ENCODE measurements at places on chromosomes 3 and 15. TPM values are rescaled to one million over a fixed set of nuclear protein-coding genes. Genes with fewer than 3 reads are reported as not detected.
A peak's percentile ranks its signal among the peaks of the same experiment; 100 is the strongest.

DNA sequence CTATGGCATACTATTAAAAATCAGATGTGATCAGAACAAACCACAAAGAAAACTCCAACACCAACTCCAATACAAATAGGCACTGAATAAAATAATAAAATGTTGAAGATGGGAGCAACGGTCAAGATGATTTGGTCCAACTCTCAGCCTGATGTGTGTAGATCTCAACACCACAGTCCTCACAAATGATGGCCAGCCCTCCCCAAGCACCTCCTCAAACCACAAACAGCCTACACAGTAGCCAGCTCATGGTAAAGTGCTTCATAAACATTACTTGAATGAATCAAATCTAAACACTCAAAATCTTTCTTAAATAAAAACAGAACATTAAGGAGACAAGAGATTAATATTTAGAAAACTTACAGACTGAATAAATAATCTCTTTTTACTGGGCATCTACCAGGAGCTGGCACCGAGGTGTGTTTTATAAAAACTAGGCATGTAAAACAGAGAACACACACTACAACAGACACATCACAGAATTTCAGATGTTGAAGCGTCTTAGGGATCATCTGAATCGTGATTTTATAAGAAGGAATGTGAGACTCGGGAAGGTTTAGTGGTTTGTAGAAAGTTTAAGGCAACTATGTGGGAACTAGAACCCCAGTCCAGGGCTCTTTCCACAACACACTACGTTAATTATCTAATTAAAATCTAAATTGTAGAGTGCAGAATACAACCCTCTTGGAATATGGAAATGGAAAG, 102.4 kb downstream of the MYLK start:
- H3K27ac ChIP-seq: peak overlapping the region; percentile 40
- DNase-seq: peak; percentile 87
- peaks cover 35% of the 10 kb centered on the region for H3K36me3 ChIP-seq
- peaks cover 42% of the 10 kb centered on the region for H3K4me1 ChIP-seq

GRCh38 chr3:66370179-66370578, 130.6 kb downstream of the LRIG1 start:
- H3K4me3 ChIP-seq: no peak overlapping the region
- no peaks in the 10 kb centered on the region for H3K27me3 ChIP-seq
- peaks cover 4% of the 10 kb centered on the region for H3K4me1 ChIP-seq
- no peak for DNase-seq
- no peak overlapping the region for H3K27ac ChIP-seq
- H3K36me3 ChIP-seq: peaks cover 9% of the 10 kb centered on the region

- no peak overlapping the region for H3K4me3 ChIP-seq
- H3K27me3 ChIP-seq: no peaks in the 10 kb centered on the region
- H3K27ac ChIP-seq: no peak overlapping the region
- H3K36me3 ChIP-seq: no peaks in the 10 kb centered on the region
Observed at GRCh38 chr15:31358163-31358562, 31.5 kb downstream of the KLF13 start.

PPM1M gene
- total RNA-seq: 12.2 TPM

ADAMTSL3 gene
- under 0.01 TPM for total RNA-seq

LRCH3 gene
- 28.5 TPM for total RNA-seq

DNA sequence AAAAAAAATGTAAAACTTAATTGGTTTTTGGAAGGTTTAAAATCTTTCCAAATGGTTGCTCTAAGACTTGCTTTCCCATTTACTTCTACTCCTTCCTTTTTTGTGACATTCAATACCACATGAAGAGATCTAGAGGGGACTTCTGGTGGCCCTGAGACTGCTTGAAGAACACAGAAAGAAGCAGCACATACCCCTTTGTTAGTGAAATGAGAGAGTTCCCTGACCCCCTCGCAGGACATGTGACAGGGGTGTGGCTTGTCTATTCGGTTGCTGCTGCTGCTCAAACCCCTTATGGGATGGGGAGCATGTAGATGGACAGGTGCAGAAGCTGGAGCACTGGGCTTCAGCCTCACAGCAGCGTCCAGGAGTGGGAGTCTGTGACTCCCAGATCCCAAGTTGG, 71.0 kb downstream of the ZMAT3 start:
- H3K4me3 ChIP-seq: no peak overlapping the region
- no peak for DNase-seq
- no peak overlapping the region for H3K27ac ChIP-seq
- H3K4me1 ChIP-seq: no peaks in the 10 kb centered on the region
- H3K27me3 ChIP-seq: no peaks in the 10 kb centered on the region
- H3K36me3 ChIP-seq: no peaks in the 10 kb centered on the region

IL1RAP gene
- 9.4 TPM for total RNA-seq

FBXO40 gene
- total RNA-seq: not detected

SLC22A13 gene
- total RNA-seq: under 0.01 TPM

ARL14 gene
- total RNA-seq: 0.18 TPM

ITIH1 gene
- not detected for total RNA-seq

GRCh38 chr3:42340466-42340865, 69.9 kb downstream of the LYZL4 start:
- H3K4me3 ChIP-seq: no peak overlapping the region
- no peak for DNase-seq

GRCh38 chr3:38564631-38565338, 68.6 kb downstream of the EXOG start:
- no peaks in the 10 kb centered on the region for H3K27me3 ChIP-seq
- no peak for DNase-seq
- H3K4me3 ChIP-seq: no peak overlapping the region
- H3K4me1 ChIP-seq: no peaks in the 10 kb centered on the region
- H3K27ac ChIP-seq: no peak overlapping the region

BCHE gene
- total RNA-seq: 1.6 TPM

DNA sequence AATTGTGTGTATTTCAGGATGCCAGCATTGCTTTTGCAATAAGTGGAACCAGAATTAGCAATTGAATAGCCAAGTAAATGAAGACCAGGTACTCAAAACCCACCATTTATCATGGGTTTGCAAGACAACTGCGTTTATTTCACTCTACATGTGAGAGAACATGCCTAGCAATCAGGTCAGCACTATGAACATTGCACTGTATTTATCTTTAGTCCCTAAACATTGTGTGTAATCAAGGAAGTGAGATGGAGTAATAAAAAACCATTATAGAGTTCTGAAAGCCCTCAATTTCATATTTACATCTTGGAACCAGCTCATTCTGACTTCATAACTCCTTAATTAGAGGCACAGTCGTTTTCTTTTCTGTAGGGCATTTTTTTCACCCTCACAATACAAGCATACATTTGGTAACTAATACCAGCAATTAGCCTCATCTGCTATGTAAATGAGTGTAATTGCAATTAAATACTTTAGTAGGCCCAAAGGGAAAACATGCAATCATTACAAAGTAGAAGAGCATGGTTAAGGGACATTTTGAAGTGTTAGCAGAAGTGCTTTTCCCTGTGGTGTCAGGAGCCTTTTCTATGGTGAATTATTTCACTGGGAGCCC, 153.1 kb upstream of the DPH6 start:
- H3K4me3 ChIP-seq: no peak overlapping the region
- H3K36me3 ChIP-seq: no peaks in the 10 kb centered on the region
- peaks cover 13% of the 10 kb centered on the region for H3K4me1 ChIP-seq
- no peak for DNase-seq

DNA sequence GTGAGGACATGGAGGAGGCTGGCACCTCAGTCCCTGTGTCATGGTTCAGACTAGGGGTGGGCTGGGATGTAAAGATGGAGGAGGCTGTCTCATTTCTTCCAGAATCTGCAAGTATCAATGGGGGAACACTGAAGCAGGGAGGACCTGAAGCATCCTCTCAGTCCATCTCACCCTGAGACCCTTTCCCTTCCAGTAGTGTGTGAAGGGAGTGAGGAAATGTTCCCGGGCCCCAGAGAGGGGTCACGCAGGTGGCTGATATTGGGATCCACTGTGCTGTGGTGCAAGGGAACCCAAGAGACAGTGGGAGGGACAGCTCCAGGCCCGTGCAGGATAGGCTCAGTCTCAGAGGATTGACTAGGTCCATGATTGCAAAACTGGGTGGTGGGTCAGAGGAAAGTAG, 72.2 kb upstream of the ADPGK start:
- no peak overlapping the region for H3K4me3 ChIP-seq
- H3K27ac ChIP-seq: no peak overlapping the region
- no peaks in the 10 kb centered on the region for H3K36me3 ChIP-seq
- no peaks in the 10 kb centered on the region for H3K4me1 ChIP-seq
- H3K27me3 ChIP-seq: peaks cover 10% of the 10 kb centered on the region

GRCh38 chr3:49610666-49611280, 56.5 kb downstream of the BSN start:
- H3K4me1 ChIP-seq: no peaks in the 10 kb centered on the region
- peaks cover 5% of the 10 kb centered on the region for H3K27me3 ChIP-seq
- H3K4me3 ChIP-seq: no peak overlapping the region
- no peak overlapping the region for H3K27ac ChIP-seq
- no peak for DNase-seq

GLDN gene
- under 0.01 TPM for total RNA-seq

GRCh38 chr3:42662037-42662812, 8.7 kb downstream of the ZBTB47 start:
- peaks cover 6% of the 10 kb centered on the region for H3K4me1 ChIP-seq
- no peak overlapping the region for H3K4me3 ChIP-seq
- H3K27me3 ChIP-seq: no peaks in the 10 kb centered on the region
- H3K36me3 ChIP-seq: peaks cover 21% of the 10 kb centered on the region
- H3K27ac ChIP-seq: no peak overlapping the region
- no peak for DNase-seq

DNA sequence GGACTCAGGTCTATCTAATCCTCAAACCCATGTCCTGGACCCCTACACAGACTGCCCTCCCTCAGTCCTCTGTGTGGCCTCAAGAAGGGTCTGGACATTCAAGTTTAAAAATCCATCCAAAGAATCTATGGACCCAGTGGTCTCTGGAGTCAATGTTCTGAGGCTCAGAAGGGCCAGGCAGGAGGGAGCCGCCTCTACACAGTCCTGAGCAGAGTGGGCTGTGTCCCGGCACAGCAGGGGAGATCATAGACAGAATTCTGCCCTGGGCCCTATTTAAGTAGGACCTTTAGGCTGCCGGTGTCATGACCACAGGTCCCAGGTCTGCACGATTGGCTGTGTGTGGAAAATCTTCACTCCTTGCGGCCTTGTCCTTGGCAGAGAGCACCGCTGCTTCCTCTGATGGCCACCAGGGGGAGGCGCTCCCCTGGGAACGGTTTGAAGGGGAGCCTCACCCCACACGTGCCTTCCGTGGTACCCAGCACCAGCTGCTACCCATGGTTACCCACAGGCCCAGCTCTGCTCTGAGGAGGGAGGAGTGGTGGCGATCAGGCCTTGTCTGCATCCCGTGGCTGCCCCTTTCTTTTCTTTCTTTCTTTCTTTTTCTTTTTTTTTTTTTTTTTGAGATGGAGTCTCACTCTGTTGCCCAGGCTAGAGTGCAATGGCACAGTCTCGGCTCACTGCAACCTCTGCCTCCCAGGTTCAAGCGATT, 37.9 kb downstream of the CHRD start:
- H3K4me1 ChIP-seq: no peaks in the 10 kb centered on the region
- H3K4me3 ChIP-seq: no peak overlapping the region
- peaks cover 21% of the 10 kb centered on the region for H3K27me3 ChIP-seq
- no peaks in the 10 kb centered on the region for H3K36me3 ChIP-seq
- peak; percentile 51 for DNase-seq

DNA sequence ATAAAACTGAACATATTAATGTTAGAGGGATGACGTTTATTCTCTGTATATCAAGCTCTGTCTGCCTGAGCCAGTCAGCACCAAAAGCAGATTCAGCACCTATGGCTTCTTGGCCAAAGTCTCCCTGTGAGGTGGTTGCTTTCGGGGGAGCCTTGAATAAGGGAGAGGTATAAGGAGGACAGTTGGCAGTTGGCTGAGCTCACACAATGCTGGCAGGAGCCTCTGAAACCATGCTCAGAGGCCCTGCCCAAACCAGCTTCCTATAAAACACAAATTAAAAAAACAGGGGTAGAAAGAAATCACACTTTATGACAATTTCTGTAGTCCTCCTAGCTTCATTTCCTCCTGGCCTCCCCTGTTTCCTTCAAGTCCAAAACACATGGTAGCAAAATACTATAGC, 18.8 kb downstream of the ARHGEF3 start:
- H3K27me3 ChIP-seq: no peaks in the 10 kb centered on the region
- peaks cover 12% of the 10 kb centered on the region for H3K4me1 ChIP-seq
- peak overlapping the region; percentile 59 for H3K27ac ChIP-seq

GRCh38 chr3:168859574-168859973, 763.9 kb upstream of the GOLIM4 start:
- DNase-seq: no peak
- H3K4me3 ChIP-seq: no peak overlapping the region
- H3K27me3 ChIP-seq: no peaks in the 10 kb centered on the region

DNA sequence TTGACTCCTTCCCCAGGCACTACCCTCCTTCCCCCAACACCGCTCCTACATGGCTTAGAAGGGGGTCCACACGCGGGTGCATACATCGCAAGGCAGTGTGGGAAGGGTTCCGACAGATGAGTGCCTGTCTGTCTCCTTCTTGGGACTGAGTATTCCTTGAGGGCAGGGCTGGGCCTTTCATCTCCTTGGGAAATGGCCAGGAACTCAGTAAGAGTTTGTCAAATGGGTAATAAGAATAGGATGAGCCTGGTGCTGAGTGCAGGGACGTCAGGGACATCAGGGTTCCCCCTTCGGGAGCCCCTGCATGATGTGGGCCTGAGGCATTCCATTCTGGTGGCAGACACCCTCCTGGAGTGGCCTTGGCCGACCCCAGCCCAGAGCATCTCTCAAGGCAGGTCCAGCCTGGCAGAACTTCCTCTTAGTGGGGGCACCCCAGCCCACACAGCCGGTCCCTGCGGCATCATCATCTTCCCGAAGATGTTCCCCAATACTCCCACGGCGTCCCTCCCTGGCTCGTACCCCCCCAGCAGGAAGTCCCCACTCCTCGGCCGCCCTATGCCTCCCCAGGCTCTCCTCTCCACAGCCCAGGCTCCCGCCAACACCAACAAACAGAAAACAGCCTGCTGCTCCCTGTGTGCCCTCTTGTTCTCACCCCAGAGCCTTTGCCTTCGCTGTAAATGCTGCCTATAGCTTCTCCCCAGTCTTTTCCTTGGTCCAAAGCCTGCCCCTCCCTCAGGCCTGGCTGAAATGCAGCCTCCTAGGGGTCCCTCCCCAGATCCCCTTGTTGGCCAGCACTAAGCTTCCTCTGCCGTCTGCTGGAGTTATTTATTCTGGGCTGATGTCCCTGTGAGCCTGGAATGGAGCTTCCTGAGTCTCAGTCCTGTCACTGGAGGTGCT, 67.5 kb upstream of the LCTL start:
- peaks cover 3% of the 10 kb centered on the region for H3K27me3 ChIP-seq
- no peak for DNase-seq
- H3K4me3 ChIP-seq: no peak overlapping the region
- H3K27ac ChIP-seq: no peak overlapping the region

AQP9 gene
- not detected for total RNA-seq

- DNase-seq: no peak
- peaks cover 5% of the 10 kb centered on the region for H3K36me3 ChIP-seq
- no peak overlapping the region for H3K4me3 ChIP-seq
- H3K4me1 ChIP-seq: no peaks in the 10 kb centered on the region
- H3K27me3 ChIP-seq: no peaks in the 10 kb centered on the region
Observed at GRCh38 chr3:16255726-16256125, 9.0 kb downstream of the DPH3 start.

- no peak overlapping the region for H3K4me3 ChIP-seq
- H3K36me3 ChIP-seq: no peaks in the 10 kb centered on the region
Observed at GRCh38 chr15:88658972-88659931, 20.4 kb downstream of the ISG20 start.
